ENCODE measurements at places on chromosomes 2 and 18. TPM values are rescaled to one million over a fixed set of nuclear protein-coding genes. Genes with fewer than 3 reads are reported as not detected.

DNA sequence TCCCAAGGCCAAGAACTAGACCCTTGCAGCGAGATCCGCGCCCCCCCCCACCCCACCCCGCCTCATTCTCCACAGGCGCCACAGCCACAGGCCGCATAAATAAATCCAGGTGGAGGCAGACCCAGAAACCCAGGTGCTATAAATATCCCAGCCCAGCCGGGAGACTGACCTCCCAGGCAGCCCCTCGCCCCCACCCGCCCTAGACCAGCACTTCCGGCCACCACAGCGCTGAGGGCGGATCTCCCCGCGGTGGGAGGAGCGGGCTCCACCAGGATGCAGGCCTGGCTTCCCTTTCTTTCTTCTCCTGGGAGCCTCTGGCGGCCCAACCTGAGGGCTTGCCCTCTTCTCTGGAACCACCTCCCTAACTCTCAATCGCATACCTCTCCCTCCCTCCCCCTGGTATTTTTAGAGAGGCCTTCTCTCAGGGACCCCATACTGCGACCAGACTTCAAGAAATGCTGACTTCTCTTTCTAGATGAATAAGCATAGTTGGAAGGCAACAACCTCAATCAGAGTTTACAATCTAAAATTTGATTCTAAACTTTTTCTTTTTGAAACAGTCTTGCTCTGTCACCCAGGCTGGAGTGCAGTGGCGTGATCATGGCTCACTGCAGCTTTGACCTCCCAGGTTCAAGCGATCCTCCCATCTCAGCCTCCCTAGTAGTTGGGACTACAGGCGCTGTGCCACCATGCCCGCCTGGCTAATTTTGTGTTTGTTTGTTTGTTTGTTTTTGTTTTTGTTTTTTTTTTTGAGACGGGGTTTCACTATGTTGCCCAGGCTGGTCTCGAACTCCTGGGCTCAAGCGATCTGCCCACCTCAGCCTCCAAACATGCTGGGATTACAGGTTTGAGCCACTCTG lies 55.0 kb downstream of the PKDCC start:
- peak; percentile 35 for DNase-seq

DNA sequence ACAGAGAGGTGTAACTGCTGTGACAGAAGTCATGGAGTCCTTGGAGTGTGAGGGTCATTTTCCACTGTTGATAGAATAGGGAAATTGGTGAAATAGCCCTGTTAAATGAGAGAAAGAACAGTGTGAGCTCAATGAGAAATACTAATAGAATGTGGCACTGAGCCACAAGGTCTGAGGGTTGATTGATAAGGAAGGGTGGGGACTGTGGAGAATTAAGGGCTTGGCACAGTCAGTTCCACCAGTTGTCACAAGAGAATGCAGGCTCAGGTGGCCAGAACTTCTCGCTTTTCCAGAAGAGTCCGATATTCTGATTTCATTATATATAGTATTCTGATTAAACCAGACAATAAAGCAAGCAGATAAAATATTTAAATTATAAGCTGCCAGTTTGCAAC lies 9.1 kb upstream of the IL1RN start:
- no peak for DNase-seq

DNA sequence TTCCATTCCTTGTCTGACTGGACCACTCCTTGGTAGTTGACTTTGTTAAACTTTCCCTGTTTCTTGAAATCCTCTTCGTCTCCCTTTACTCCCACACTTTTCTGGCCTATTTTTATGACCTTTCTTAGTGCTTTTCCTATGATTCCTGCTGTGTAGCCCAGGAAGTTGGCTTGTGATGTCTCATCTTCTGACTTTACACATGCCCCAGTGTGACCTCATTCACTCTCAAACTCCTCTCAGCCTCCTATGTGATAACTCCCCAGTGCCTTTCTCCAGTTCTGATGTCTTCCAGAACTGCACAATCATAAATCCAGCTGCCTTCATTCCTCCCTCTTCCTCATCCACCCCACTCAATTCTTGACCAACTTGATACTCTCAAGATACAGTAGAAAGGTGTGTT lies 407.6 kb downstream of the TGIF1 start:
- DNase-seq, result no peak

The DSEL gene
- 16.5 TPM for total RNA-seq

The INO80D gene
- 21.1 TPM for total RNA-seq

DNA sequence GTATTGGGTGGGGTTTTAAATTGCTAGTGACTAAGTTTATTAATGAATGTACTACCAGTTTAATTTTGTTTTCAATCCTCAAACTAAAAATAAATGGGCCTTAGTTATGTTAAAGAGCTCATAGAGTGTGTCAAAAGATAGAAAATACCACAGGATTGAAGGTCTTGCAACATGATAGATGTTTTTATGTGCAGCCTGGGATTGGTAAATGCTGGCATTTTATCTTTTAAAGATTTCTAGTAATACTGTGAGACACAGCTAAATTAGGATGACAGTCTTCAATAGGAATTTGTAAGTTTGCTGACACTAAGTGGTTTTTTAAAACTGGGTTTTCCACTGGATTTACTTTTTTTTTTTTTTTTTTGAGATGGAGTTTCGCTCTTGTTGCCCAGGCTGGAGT lies 122.3 kb downstream of the HAUS1 start:
- peak; percentile 61 for DNase-seq

The PAX3 gene
- total RNA-seq, result not detected

GRCh38 chr2:84938194-84938879 lies 32.6 kb upstream of the KCMF1 start:
- peak; percentile 55 for DNase-seq

DNA sequence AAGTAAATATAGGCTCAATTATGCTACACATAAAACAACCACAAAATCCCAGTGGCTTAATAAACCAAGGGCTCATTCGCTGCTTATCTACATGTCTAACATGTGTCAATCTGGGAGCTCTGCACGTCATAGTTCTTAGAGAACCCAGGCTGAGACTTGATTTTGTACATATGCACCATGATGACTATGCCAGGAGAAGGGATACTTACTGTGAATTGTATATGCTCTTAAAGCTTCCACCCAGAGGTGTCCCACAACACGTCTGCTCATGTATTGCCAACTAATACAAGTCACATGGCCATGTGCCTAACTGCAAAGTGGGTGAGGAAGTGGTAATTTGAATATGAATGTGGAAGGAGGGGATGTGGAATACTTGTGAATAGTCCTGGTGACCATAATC lies 262.1 kb downstream of the CPS1 start:
- no peak for DNase-seq

DNA sequence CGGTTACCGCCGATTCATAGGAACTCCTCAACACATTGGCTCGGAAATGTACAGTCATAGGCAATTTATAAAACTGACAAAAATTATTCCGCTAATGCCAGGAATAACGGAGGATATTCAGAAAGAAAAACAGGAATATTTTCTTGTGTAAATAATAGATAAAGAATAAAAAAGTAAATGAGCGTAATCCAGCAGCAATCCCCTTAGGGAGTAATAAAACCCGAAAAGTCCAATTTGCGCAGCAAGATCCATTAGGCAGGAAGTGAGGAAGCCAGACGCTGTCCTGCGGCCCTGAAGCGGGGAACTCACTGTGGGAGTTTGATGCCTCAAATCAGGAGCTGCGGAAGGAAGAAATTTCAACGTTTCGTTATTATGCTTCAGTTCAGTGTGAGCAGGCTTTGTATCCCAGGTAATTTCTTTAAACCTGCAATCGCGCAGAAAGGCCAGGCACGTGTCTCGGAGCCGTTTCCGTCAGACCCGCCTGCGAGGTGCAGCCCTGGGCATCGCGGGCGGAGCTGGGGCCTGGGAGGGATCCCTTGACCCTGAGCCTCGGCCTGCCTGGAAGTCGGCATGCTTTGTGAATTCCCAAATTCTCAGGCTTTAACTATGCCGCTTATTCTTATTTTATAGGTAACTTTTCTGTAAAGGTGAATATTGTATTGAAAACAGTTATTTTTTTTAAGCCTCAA lies 180.9 kb upstream of the ALKAL2 start:
- DNase-seq, result peak; percentile 5

DNA sequence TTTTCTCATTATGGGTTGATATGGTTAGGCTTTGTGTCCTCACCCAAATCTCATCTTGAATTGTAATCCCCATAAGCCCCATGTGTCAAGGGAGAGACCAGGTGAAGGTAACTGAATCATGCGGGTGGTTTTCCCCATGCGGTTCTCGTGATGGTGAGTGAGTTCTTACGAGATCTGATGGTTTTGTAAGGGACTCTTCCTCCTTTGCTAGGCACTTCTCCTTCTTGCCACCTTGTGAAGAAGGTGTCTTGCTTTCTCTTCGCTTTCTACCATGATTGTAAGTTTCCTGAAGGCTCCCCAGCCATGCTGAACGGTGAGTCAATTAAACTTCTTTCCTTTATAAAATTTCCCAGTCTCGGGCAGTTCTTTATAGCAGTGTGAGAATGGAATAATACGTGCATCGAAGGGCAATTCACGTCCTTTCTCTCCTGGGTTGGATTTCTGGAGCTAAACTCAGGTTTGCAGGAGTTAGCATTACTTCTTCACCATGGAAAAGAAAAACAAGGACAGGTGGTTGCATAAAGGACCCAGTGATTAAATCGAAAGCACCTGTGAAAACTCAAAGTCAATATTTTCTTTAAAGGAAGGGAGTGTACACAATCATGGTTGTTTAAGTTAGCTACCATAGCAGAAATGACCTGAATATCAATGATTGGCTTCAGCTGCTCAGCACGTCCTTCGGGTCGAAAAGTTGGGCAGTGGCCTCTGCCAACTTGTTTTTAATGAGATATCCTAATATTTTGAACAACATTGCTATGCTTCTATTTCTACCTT lies 54.1 kb downstream of the CDC42EP3 start:
- no peak for DNase-seq

GRCh38 chr2:28216331-28216730 lies 176.3 kb upstream of the FOSL2 start:
- DNase-seq, result no peak

DNA sequence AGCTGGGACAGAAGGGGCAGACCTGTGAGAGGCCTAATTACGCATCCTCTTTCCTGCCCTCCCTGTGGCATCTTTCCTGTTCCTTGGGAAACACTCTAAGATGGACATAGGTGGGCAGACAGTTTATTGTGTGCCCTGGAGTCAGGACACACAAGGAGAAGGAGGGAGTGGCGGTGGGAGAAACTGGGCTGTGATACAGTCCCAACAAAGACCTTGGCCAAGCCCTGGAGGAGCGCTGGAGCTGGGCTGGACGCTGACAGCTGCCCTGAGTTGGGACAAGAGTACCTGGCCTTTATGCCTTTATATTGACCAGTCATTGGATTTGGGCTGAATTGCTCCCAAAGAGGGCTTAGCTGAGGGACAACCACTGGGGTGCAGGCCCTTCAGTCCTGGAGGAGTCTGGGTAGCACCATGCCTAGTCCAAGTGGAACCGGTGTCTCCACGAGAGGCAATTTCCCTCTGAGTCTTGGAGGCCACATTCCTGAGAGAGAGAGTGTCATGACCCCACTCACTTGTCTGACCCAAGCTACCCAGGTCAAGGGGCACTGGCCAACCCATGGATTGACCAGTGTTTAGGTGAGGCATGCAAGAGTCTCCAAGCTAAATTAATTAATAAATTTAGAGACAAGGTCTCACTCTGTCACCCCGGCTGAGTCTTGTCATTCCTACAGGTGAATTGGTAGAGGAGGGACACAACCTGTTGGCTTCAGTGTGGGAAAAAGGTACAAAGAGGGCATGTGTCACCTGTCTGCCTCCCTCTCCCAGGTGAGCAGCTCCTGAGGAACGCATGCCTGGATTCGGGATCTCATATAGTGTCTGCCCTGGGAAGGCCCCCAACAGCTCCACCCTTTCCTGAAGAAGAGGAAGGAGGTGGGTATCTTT lies 107.1 kb upstream of the ST3GAL5 start:
- no peak for DNase-seq
